ENCODE measurements at places on chromosomes 3 and 15.
A peak's percentile ranks its signal among the peaks of the same experiment; 100 is the strongest.

DNA sequence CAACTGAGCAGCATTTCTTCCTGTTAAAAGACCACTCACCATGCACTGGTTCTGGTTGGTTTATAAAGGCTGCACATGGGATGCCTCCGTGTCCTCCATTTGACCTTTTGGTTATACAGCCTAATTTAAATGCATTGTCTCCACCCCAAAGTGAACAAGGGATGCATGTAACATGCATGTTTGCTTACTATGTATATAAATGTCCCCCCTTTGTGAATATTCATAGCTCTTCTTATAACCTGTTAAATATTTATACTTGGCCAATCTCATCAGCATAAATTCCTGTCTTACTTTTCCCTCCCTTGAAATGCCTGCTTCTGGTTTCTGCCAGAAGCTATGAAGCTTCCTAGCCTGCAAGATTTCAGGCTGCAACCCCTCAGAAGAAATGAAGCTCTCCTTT is 27.4 kb downstream of the TARS3 start:
- DNase-seq = no peak

- no peak for DNase-seq
Measured at GRCh38 chr15:90557186-90558084, 27.7 kb downstream of the CRTC3 start.

DNA sequence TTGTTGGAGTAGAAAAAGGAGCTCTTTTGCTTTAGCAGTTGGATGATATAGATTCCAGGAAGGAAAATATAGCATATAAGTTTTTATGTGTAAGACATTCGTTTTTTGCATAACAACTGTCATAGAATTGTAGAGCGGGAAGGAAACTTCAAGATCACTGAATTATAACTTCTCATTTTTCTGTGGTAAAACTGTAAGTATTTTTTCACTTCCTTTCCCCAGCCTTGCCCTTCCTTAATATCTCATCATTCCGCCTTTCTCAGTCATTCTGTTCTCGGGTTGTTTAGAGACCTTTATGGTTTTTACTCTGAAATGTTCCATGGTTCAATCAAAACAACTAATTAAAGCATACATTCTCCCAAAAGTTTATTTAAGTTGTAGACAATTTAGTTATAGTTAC is 1.1 kb downstream of the EAF2 start:
- no peak for DNase-seq

DNA sequence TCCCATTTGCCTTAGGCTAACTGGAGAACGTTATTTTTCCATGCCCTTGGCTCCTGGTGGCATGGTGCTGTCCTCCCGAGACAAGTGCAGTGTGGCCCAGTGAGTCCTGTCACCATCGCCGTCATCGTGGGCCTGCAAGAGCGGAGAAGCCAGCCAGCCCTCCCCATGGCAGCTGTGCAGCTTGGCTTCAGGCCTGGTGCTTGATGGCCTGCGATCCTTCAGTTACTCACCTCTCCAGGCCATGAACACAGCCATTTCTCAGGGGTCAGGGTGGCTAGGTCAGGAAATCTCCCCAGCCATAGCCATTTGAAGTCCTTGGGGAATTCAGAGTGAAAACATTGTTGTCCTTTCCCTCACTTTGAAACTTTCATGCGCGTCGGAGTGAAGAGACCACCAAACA is 189.0 kb upstream of the RGMA start:
- no peak for DNase-seq

- no peak for DNase-seq
Measured at GRCh38 chr3:132342183-132342582, 25.0 kb downstream of the ACP3 start.

- no peak for DNase-seq
Measured at GRCh38 chr3:66320390-66320789, 99.6 kb downstream of the SLC25A26 start.

DNA sequence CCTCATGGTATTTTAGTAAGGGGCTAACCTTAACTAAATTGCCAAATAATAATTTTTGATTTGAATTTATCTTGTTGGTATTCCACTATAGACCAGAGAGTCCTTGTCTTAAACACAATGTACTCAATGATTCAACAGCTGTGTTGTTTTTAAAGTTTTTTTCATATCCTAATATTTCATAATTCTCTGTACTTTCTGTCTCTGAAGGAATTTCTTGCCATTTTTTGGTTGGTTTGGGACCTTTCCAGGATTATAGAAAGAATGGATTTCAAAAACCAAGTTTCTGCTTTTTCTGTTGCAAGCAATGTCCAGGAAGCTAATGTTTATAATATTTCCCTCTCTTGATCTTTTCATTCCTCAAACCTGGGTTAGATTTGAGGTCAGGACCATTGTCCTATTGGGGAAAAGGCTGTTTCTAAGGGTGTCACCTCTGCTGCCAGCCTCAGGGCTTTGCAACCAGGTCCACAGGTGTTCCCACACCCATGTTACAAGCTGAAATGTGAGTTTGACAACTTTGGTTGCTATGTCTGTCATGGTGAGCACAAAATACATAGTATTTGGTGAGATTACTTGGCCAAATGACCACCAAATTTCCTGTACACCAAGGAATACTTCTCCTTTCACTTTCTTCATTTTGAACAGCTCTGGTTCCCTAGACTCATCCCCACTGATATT is 363.7 kb upstream of the RGMA start:
- DNase-seq = no peak

- no peak for DNase-seq
Measured at GRCh38 chr3:150220799-150221198, 187.3 kb upstream of the TSC22D2 start.

DNA sequence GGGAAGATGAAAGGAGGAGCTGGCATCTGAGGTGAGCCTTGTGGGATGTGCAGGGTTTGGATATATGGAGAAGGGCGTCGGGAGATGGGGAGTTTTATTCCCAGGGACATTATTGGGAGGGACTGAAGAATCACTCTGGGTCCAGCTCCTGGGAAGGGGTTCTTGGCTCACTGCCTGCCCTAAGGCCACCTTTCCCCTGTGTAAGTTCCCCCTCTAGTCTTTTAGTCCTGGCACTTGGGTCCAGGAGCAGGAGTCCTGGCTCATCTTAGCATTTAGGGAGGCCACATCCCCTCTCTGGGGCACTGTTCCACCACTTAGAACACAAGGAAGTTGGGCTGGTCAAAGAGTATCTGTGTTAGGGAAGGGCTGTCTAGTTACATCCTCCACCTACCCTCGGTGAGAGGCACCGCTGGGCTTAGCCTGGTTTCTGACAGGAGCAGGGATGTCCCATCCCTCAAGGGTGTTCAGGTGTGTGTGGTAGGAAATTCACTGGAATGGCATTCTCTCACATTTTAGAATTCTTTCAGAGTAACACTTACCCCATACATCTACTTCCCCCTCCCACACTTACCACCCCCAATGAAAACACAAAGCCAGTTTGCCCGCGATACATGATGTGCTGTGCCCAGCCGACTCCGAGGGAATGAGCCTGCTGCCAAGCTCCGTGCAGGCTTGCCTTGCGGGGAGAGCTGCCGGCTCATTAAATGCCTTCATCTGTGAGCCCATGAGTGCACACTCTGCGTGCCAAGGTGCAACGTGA is 86.7 kb downstream of the FAM43A start:
- no peak for DNase-seq

DNA sequence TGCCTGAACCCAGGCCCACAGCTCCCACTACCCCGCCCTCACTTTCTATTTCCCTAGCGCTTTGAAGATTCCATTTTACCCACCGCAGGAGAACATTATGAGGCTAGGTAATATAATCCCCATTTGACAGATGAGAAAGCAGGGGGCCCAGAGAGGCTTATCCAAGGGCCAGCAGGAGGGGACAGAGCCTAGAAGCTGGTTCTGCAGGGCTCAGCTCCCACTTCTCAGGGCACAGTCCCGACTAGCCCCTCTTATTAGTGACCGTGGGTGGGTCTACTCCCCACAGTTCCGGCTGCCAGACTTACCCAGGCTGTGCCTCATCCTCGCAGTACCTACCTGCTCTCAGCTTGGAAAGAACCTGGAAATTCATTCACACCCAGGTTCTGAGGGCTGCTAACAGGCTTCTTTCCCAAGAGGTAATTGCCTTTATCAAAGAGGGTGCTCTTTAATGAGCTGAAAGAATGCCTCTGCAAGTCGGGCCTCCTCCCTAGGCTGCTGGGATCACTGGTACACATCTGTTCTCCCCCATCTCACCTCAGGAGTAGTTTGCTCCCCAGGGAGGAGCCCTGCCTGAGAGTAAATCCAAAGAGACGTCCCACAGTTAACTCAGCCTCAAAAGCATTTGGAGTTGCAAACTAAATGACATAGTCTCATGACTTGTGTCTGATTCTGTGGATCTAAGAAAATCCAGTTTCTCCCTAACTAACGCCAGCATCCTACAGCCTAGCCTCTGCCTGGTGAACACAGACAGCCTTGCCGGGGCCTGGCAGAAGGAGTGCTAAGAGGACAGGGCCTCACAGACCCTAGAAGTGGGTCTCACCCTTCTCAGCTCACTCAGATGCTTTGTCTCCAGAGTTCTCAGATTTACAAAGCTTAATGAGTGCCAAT is 125.0 kb downstream of the CHSY1 start:
- DNase-seq = peak; percentile 37

DNA sequence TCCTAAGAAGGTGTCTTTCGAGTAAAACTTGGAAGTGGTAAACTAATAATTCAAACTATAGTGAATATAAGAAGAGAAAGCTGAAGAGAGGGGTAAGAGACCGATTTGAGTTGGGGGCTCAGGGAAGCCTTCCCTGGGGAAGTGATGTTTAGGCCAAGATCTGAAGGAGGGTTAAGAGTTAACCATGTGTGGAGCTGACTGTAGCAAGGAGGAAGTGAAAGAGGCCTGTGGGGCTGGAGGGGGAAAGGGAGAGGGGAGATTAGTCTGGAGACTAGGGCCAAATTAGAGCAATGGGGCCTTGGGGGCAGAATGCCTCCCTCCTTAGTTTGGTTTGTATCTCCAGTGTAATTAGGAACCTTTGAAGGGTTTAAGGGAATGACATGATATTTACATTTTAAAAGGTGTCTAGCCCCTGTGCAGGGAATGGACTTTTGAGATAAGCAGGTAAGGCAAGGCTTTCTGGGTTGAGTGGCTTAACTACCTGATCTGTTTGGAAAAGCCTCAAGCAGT is 2.2 kb downstream of the ZNF592 start:
- peak; percentile 22 for DNase-seq

DNA sequence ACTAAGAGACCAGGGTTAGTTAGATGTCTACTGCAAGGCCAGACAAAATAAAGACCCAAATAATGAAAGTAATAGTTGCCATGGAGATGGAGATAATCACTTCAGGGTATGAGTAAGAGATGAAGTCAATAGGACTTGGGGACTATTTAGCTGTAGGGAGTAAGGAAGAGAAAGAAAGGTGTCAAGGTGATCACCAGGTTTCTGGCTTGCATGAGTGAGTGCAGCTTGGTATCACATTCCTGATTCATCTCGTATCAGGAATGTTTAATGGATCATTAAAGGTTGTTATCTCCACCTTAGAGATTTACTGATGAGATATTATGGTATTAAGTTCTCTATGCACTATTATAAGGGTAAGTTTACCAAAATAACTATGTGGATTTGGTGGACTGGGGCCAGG is 357.4 kb upstream of the ATP11B start:
- DNase-seq = no peak

GRCh38 chr3:53671192-53671960 is 174.8 kb downstream of the CHDH start:
- DNase-seq = no peak

DNA sequence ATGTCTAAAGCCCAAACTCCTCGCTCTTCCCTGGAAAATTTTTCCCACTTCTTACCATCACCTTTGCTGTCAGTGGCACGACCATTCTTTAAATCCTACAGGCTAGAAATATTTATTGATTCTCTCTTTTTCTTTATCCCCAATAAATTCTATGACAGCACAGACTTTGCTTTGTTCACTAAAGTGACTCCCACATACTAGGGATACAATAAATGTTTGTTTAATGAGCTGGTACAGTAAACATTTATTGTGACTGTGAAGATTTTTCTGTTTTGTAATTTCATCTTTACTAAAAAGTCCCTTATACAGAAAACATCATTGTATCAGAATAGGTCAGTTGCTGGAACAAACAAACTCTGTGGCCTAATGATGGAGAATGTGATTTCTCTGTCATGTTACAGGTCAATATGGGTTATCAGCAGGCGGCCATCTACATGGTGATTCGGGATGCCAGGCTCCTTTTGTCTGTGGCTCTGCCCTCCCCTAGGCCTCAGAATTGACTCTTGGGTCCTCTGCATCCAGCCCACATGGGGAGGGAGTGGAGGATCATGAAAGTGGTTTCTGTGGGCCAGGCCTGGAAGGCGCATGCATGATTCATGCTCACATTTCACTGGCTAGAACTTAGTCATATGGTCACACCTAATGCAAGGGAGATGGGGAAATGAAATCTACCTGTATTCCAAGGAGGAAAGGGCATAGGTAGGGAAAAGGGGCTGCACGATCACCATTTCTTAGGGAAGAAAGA is 22.7 kb upstream of the KNG1 start:
- DNase-seq = no peak

GRCh38 chr3:30098243-30098642 is 508.2 kb upstream of the TGFBR2 start:
- DNase-seq = no peak

- no peak for DNase-seq
Measured at GRCh38 chr3:138348754-138349739, 668 bp downstream of the MRAS start.

DNA sequence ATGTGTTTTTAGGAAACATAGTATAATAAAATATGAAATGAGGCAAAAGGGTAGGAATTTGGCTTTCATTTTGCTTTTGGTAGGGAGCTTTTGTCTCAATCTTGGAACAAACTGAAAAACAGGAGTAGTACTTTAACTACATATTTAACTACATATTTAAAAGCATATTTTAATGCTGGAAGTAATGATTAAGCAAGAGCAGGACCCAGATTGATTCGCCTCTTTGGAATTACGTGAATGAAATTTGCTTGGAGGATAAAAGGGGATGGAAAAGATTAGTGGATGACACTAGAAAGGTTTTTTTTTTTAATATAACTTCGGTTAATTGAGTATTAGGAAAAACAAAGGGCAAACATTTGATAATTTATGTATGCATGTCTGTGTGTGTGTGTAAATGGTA is 11.2 kb upstream of the TMEM212 start:
- no peak for DNase-seq

- no peak for DNase-seq
Measured at GRCh38 chr3:23735535-23736326, 70.0 kb upstream of the UBE2E1 start.

GRCh38 chr3:178131801-178132200 is 404.4 kb upstream of the KCNMB2 start:
- no peak for DNase-seq

- DNase-seq = no peak
Measured at GRCh38 chr15:61736790-61737189, 323.5 kb downstream of the VPS13C start.

GRCh38 chr3:48233542-48233941 is 7.4 kb upstream of the ZNF589 start:
- no peak for DNase-seq

DNA sequence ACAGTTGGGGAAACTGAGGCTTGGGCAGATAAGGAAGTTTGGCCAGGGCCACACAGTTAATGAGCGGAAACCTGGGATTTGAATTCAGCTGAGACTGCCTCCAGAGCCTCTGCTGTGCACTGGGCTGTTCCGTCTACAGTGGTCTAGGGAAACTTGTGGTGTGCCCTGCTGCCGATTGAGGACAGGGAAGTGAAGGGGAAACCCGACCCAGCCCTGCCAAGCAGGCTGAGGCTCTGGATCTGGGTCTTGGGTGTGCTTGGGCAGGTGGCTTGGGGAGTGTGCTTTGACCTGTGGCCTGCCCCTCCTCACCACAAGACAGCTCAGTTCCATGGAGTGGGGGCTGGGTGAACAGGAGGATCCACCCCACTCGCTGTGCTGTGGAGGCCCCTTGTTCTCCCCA is 17.6 kb downstream of the NISCH start:
- no peak for DNase-seq

- no peak for DNase-seq
Measured at GRCh38 chr3:134644731-134645514, 5.9 kb downstream of the KY start.

GRCh38 chr3:124363476-124363875 is 366.8 kb upstream of the UMPS start:
- DNase-seq = no peak

Data from activated CD4-positive, alpha-beta T cell treated with anti-CD3 and anti-CD28 coated beads, Interleukin-2, amount 50 U/mL, for 48 hours (primary cell).